HFFc6 (cell line): ENCODE measurements at places on chromosomes 3 and 15. TPM values are rescaled to one million over a fixed set of nuclear protein-coding genes. Genes with fewer than 3 reads are reported as not detected.

The STAC gene
- not detected in 3 replicates for total RNA-seq

GRCh38 chr3:196872316-196872715 is 4.6 kb downstream of the SENP5 start:
- no peak for DNase-seq

The SKOR1 gene
- total RNA-seq, result 0.06 to 0.13 TPM in 2 of 3 replicates, not detected in the other

- DNase-seq, result no peak
Measured at GRCh38 chr3:88640581-88640980, 466.8 kb upstream of the EPHA3 start.

- no peak for DNase-seq
Measured at GRCh38 chr15:51253366-51253765, 85.0 kb downstream of the CYP19A1 start.

- DNase-seq, result no peak
Measured at GRCh38 chr15:74482661-74483060, 21.7 kb upstream of the UBL7 start.

DNA sequence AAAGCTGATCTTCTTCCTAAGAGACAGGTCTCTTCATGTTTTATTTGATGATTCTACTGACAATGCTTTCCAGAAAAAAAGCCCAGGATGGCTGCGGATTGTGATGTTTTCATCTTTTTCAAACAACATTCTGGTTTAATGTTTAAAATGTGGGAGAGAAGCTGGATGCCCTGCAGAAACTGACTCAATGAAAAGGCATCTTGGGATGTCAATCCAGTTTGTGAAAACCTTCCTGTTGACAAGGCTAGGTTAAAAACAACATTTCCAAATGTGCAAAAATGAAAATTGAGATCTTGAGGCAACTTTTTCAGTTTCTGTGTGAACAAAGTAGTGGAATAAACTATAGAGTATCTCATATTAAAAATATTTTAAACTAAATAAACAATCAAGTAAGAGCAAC is 156.0 kb upstream of the MRPL3 start:
- DNase-seq, result no peak

The INKA1 gene
- total RNA-seq, result 3.0 to 4.3 TPM (median 3.8 TPM) in 3 replicates

DNA sequence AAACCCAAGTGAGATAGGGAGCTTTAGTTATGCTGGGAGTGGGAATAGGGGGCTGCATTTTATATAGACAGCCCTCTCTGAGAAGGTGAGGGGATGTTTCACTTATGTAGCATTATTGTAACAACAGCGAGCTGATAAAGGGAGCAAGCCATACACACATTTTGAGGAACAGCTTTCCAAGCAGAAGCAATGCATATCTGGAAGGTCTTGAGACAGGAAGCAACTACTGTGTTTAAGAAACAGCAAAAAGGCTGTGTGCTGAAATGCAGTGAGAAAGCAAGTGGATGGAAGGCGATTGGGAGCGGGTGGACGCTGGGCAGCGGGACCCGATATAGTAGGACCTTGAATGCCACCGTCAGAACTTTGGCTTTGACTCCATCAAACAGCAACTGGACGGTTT is 155.9 kb upstream of the TBL1XR1 start:
- no peak for DNase-seq

The CCDC54 gene
- not detected in 3 replicates for total RNA-seq

The LOXL1 gene
- 251 to 301 TPM (median 272 TPM) in 3 replicates for total RNA-seq

The HGD gene
- total RNA-seq, result 0.14 to 0.22 TPM in 2 of 3 replicates, not detected in the other
